NCI-H187 (cell line): ENCODE measurements at places on chromosomes 6 and 20.

- DNase-seq = no peak
These were observed 6.0 kb downstream of the COL12A1 start for GRCh38 chr6:75199889-75200288.

DNA sequence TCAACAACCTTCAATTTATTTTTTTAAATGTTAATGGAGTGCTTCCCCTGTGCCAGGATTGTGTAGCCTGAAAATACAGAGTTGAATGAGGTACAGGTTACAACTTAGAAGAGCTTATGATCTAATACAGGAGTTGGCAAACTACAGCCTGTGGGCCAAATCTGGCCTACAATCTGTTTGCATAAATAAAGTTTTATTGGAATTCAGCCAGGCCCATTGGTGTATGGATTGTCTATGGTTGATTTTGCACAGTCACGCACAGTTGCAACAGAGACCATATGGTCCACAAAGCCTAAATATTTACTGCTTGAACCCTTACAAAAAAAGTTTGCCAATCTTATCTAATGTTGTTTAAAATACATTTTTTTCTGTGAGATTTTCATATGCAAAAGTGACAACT, 177.3 kb upstream of the CCN2 start:
- no peak for DNase-seq

GRCh38 chr20:58214310-58214709, 14.1 kb downstream of the ANKRD60 start:
- no peak for DNase-seq

DNA sequence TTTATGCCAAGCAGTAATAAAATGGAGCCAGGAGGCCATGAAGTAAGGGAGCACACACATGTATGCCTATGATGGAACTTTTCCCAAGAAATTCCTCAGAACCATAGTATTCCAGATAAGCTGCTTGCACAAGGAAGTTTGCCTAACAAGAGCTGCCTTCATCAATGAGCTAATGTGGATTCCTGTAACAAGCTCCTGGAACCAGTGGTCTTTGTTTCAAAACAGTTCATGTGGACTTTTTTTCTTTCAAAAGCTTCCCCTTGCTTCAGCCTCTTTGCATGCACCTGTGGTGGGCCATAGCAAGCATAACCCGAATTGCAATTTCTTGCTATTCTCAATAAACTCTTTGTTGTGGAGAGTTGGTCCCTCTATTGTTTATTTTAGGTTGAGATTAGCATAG, 359.6 kb downstream of the UTRN start:
- no peak for DNase-seq

DNA sequence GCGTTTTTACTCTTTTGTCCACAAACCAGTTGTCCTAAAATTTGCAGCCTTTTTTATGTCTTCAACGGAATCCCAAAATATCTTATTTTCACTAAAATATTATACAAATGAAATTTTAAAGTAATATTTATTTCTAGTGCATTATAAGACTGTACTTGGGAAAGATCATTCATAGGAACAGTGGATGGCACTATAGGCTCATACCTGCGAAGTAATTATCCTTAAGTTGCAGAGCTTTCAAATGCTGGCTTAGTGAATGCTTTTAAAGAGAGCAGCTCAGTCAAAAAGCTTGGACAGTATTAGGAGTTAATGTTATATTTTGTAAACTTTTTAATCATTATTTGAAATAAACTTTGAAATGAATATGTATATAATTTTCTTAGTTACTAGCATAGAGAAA, 254.9 kb downstream of the CDKAL1 start:
- no peak for DNase-seq

DNA sequence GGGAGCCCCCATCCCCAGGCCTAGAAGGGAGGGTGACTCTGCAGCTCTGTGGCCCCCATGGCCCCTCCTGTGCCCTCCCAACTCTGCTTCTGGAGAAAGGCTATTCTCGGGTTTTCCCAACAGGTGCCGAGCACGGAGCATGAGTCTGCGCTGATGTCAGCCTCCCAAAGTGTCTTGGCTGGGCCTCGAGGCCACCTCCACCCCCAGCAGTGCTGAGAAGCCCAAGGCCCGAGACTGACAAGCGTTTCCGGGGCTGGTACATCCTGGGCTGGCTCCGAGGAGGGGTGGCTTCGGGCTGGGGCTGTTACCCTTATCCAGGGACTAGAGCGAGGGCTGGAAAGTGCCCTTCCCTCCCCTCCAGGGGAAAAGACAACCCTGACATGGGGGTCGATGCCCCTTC, 60.2 kb upstream of the GATA5 start:
- DNase-seq = no peak

GRCh38 chr6:27422651-27423332, 34.2 kb downstream of the ZNF391 start:
- DNase-seq = no peak

- DNase-seq = no peak
These were observed 5.7 kb downstream of the CDC40 start for GRCh38 chr6:110185879-110186278.

- DNase-seq = no peak
These were observed 18.0 kb upstream of the DSE start for GRCh38 chr6:116352515-116353471.

DNA sequence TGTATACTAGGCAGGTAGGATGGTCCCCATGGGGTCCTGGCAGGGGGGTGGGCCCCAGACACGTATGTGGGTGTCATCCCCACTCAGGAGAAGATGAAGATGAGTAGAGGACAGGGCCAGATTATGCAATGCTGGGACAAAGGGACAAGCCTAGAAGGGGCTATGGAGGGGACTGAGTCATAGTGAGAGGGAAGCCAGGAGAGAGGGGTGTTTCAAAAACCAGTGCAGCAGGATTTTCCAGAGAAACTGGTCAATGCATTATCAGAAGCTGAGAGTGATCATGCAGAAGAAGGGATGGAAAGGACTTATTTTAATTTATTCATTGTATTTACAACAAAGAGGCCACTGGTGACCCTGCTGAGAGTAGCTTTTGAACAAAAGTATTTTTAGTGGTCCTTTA, 74.0 kb downstream of the PPP1R3G start:
- DNase-seq = no peak

- DNase-seq = peak; percentile 19
These were observed 10.4 kb upstream of the TRAF3IP2 start for GRCh38 chr6:111615916-111616612.

GRCh38 chr6:35669451-35670045, 19.2 kb downstream of the FKBP5 start:
- no peak for DNase-seq

DNA sequence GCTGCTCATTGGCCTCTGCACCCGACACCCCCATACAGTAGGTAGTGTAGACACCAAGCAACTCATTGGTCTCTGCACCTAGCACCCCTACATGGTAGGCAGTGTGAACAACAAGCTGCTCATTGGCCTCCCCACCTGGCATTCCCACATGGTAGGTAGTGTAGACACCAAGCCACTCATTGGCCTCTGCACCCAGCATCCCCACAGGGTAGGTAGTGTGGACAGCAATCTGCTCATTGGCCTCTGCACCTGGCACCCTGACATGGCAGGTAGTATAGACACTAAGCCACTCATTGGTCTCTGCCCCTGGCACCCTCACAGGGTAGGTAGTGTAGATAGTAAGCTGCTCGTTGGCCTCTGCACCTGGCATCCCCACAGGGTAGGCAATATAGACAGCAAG, 226.0 kb downstream of the SLC24A3 start:
- DNase-seq = no peak

DNA sequence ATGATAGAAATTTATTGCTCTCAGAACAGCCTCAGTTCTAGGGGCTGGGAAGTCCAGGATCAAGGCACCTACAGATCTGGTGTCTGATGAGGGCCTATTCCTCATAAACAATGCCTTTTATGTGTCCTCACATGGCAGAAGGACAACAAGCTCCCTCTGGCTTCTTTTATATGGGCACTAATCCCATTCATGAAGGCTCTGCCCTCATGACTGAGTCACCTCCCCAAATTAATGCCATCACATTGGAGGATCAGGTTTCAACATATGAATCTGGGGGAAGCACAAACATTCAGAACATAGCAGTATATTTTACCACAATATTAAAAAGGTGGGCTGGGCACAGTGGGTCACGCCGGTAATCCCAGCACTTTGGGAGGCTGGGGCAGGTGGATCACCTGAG, 58.5 kb upstream of the CCN6 start:
- no peak for DNase-seq

DNA sequence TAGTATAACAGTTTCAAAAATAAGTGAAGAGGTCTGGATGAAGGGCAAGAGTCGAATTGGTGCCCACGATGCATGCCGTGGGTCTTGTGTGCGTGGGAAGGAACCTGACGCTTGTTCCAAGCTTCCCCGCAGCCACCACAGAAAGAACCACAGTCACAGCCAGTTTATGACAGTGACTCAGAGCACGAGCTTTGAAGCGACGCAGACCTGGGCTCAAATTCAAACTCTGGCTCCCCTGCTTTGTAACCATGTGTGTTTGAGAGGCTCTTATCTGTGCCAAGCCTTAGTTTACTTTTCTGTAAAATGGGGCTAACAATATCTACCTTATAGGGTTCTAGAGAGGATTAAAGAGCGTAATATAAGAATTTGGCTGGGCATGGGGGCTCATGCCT, 65.5 kb downstream of the SYNJ2 start:
- DNase-seq = no peak

DNA sequence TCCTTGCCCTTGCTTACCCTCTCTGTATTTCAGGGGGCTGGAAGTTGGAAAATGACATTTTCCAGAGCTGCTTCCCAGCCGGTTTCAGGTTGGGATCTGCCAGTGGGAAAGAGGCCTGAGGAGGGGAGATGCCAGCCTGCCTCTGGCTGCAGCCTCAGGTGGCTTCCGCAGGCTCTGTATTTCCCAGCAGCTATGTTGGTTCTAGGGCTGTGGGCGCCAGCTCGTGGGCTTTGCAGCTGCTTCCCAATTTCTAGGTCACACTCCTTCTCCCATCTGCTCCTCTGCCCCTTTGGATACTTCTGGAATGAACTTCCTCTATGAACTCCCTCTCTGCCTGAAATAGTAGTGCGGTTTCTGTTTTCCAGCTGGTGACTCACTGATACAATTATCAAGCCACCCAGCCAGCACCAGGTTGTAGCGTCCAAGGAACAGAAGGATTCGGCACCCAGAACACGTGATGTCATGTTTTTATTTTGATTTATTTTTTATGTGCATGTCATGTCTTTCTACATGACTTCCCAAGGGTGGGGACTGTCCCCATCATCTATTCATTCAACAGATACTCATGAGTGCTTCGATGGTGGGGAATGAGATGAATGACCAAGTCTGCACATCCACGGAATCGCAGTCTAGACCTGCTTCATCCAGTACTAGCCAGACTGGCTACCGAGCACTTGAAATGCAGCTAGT, 38.0 kb downstream of the TGM2 start:
- no peak for DNase-seq

GRCh38 chr20:59807909-59808728, 125.3 kb downstream of the SYCP2 start:
- DNase-seq = no peak

DNA sequence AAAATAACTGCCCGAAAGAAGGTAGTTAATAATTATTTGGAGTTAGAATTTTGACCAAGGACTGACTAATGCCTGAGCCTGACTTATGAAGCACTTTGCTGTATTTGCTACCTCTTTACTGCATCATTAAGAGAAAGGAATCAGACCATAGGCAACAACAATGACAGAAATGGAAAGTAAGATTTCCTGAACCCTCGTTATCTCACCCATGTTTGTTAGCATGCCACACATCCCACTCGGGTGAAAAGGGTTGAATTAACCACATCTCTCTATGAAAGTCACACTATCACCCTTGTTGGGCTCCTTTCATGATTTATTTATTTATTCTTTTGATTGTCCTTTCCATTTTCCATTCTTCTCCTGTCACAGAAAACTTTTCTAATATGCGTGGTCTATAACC, 59.6 kb downstream of the OLIG3 start:
- DNase-seq = no peak

- DNase-seq = no peak
These were observed 60.5 kb downstream of the NRN1 start for GRCh38 chr6:5946181-5946580.

DNA sequence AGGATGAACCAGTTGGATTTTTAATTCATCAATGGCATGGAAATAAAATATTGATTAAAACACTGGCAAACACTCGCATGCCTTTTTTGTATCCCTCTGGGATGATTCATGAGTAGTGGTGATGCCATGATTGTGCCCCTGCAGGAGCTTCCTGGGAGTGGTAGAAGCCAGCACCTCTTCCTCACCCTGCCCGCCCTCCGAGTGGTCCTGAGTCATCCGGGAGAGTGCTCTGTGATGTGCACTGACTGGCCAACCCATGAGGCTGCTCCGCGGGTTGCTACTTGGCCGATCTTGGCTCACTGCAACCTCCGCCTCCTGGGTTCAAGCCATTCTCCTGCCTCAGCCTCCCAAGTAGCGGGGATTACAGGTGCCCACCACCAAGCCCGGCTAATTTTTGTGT, 27.4 kb downstream of the GJA10 start:
- no peak for DNase-seq

- peak; percentile 16 for DNase-seq
These were observed 155.8 kb downstream of the MBOAT1 start for GRCh38 chr6:20056350-20056992.

DNA sequence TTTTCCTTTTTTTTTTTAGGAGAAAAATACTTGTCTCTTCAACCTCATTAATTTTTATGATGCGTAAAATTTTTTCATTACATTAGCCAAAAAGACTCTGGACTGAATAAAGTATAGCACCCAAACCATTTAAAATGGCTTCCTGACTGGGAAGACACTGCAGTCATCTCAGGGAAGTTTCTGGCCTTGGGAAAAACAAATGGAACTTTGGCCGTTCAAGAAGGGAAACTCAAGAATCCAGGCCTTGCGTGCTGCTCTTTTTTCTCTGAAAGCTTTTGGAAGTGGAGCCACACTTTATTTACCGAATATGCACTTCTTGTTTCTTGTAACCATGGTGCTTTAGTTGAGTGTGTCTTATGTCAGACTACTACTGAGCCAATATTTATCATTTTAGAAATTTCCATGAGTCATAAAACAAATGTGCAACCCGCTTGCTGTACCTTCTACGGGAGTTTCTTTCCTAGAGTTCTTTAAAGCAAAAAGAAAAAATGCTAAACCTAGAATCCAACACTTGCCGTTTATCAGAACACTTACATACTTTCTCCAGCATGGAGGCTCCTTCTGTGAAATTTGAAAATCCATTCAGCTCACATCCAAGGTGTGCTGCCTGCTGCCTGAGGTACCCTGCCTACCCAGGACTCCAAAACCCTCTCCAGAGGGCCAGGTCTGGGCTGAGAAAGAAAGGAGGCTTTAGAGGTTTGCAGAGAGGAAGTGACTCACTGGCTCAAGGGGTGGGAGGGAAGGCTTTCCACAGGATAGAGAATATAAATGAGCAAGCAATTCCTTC, 11.5 kb upstream of the DSTN start:
- no peak for DNase-seq

- DNase-seq = no peak
These were observed 71.3 kb upstream of the FYN start for GRCh38 chr6:111944541-111944940.

GRCh38 chr6:43521836-43522235, 4.9 kb downstream of the POLR1C start:
- DNase-seq = no peak
